Activated naive CD4-positive, alpha-beta T cell treated with anti-CD3 and anti-CD28 coated beads, Interleukin-2, amount 50 U/mL, for 16 hours (primary cell): ENCODE measurements at places on chromosomes 13 and 19.

DNA sequence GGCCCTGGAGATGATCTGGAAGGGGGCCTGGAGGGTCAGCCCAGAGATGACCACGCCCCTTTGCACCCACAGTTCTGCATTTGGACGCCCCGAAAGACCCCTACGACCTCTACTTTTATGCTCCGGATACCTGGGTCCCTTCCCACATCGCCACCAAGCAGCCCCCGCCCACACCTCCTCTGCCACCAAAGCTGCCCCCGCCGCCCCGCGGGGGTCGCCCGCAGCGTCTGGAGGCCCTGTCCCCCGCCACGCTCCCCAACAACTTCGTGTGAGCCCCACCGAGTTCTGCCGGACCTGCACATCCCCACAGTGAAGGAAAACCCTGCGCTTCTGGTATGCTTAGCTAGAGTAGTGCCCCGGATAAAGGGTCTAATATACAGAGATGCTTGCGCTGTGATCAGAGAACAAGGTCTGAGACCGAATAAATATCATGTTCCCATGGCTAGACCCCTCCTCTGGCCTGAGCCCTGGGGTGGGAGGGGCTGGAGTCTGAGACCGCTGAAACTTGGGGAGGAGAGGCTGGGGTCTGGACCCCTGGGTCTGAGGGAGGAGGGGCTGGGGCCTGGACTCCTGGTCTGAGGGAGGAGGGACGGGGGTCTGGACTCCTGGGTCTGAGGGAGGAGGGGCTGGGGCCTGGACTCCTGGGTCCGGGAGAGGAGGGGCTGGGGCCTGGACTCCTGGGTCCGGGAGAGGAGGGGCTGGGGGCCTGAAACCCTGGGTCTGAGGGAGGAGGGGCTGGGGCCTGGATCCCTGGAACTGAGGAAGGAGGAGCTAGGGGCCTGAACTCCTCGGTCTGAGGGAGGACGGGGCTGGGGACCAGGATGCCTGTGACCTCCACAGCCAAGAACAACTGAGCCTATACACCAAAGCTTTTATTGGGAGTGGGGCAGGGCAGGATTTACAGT, 3.6 kb downstream of the GFY start:
- DNase-seq = no peak

GRCh38 chr13:87677496-87678371, 6.6 kb downstream of the SLITRK5 start:
- peak; percentile 14 for DNase-seq

- no peak for DNase-seq
Observed at GRCh38 chr13:75467040-75467728, 14.8 kb downstream of the TBC1D4 start.

DNA sequence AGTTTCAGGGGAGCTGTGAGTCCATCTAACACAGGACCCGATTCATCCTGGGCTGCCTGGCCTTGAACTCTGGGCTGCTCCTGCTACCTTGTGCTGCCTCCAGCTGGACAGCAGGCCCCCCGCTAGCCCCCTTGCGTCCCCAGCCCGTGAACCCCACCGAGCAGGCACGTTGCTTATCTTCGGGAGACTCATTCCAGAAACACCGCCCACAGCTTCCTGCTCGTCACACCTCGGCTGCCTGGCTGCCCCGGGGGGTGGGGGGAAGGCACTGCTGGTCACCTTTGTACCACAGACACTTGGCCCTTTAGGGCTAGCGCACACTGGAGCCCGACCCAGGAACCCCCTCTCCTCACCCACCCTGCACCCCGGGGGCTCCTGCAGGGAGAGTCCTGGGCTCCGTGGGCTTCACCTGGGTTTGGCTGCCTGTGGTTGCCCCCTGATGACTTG, 48.1 kb downstream of the CRTC1 start:
- no peak for DNase-seq

DNA sequence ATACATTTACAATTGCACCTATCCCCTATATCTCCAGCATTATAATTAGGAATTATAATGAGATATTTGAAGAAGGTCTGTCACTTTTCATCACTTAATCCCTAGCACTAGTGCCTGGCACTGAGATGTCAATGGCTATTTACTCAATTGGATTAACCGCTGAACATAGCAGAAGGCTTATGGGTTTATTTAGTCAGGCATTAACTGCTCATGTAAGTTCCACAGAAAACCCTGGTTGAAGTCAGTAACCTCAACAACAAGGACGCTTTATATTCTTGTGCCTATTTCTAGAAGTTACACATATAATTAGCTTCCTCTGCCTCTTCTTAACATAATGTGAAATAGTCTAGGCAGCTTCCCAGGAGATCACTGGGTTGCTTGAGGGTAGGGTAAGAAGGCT, 107.5 kb upstream of the POSTN start:
- DNase-seq = no peak

GRCh38 chr13:112580211-112580610, 7.7 kb downstream of the TUBGCP3 start:
- DNase-seq = no peak

GRCh38 chr13:96093296-96094006, 3.5 kb downstream of the HS6ST3 start:
- no peak for DNase-seq

GRCh38 chr19:38710928-38711725, 33.1 kb downstream of the CAPN12 start:
- no peak for DNase-seq

DNA sequence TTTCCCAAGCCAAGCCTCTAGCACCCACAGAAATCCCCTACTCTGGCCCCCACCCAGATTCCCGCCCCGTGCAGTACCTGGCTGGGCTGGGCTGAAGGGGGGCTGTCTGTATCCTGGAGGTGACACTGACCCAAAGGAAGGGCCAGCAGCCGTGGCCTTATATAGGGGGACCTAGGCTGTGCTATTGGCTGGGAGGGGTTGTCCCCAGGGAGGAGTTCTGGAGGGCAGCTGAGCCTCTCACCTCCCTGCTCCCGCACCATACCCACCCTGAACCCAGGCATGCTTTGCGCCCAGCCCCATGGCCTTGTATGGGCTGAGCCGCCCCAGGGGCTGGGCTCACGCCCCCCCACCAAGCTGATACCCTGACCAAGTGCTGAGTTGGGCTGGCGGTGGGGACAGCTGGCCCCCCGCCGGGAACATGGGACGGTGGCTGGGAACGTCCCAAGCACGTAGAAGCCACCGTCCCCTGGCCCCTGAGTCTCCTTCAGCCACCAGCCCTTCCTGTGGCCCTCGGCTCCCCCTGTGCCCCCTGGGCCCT, at the start of gene CKM:
Gene CKM, minus strand, starts transcription at position 132 of the 538 bp plus-strand sequence. CDS start 3,162 bp downstream, outside the sequence.
- no peak for DNase-seq

DNA sequence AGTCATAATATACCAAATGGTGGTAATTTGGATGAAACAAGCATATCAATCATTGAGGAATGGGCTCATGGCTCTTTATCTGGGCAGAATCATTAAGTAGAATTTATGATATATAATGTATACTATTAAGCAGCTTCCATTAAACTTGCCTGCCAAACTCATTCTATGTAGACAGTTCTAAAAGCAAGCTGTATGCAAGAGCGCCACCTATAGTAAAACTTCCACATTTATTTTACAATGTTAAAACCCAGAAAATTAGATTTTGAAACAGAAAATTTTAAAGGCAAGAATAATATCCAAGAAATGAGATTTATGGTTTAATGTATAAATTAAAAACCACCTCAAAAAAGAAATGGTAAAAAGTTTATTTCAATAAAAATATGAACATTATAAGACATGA, 161.5 kb downstream of the MZT1 start:
- no peak for DNase-seq
